ENCODE measurements at places on chromosomes 2 and 18.

DNA sequence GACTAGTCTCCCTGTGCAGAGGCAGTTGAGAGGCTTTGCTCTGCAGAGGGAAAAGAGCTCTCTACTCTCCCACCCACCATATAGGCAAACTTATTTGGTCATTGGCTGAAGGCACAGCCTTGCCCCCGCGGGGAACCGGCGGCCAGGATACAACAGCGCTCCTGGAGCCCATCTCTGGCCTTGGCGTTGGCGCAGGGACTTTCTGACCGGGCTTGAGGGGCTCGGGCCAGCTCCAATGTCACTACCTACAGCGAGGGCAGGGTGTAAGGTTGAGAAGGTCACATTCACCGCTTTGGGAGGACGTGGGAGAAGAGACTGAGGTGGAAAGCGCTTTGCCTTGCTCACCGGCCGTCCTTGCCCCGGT is 2.2 kb downstream of the ONECUT2 start:
- H3K4me1 ChIP-seq, result no peaks in the 10 kb centered on the region
- no peaks in the 10 kb centered on the region for H3K36me3 ChIP-seq
- peaks cover 93% of the 10 kb centered on the region for H3K27me3 ChIP-seq
- H3K4me3 ChIP-seq, result no peak overlapping the region

GRCh38 chr2:63581298-63581961 is 6.8 kb downstream of the WDPCP start:
- peak overlapping the region; percentile 57 for H3K27ac ChIP-seq
- H3K27me3 ChIP-seq, result no peaks in the 10 kb centered on the region
- H3K4me1 ChIP-seq, result peaks cover 15% of the 10 kb centered on the region
- peak; percentile 80 for DNase-seq
- no peak overlapping the region for H3K4me3 ChIP-seq

- H3K27ac ChIP-seq, result no peak overlapping the region
- H3K36me3 ChIP-seq, result peaks cover 67% of the 10 kb centered on the region
Observed at GRCh38 chr18:51082571-51083267, 52.7 kb downstream of the SMAD4 start.

DNA sequence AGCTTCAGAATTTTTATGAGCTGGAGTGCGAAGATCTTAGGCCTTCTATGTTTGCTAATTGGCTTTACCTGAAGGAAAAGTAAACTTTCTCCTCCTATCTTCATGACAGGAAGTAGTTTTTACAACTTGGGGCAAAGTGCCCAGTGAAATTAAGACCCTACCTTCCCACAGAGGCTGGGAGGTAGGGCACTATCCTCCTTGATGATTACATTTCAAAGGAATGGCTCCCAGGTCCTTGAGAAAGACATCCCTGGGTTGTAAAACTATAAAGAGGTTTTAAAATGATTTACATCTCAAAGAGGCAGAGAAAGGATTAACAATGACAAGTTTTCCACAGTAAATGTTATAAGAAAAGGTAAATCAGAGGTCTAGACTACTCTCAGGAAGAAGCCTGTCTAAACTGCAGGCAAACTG is 155.8 kb downstream of the CDH7 start:
- DNase-seq, result no peak
- H3K27ac ChIP-seq, result no peak overlapping the region
- H3K27me3 ChIP-seq, result no peaks in the 10 kb centered on the region
- H3K4me1 ChIP-seq, result peaks cover 12% of the 10 kb centered on the region
- H3K4me3 ChIP-seq, result no peak overlapping the region
- no peaks in the 10 kb centered on the region for H3K36me3 ChIP-seq

DNA sequence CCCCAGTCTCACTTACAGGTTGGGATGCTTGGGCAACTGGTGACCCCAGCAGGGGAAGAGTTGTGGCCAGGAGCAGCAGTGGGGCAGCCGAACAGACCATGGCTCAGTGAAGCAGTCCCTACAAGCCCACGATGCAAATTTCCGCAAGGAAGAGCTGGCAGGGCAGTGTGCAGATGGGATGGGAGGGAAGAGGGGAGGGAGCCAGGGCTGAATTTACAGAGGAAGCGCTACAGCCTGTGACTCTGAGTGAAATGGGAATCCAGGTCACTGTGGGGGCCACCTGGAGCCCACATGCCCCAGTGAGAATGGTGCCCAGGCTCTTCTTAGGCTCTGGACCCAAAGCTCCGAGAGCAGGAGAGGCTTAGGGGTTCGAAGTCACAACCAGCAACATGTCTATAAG is 27.0 kb upstream of the SELENOI start:
- H3K27ac ChIP-seq, result no peak overlapping the region
- H3K36me3 ChIP-seq, result no peaks in the 10 kb centered on the region
- H3K4me3 ChIP-seq, result no peak overlapping the region
- H3K4me1 ChIP-seq, result no peaks in the 10 kb centered on the region
- no peak for DNase-seq

DNA sequence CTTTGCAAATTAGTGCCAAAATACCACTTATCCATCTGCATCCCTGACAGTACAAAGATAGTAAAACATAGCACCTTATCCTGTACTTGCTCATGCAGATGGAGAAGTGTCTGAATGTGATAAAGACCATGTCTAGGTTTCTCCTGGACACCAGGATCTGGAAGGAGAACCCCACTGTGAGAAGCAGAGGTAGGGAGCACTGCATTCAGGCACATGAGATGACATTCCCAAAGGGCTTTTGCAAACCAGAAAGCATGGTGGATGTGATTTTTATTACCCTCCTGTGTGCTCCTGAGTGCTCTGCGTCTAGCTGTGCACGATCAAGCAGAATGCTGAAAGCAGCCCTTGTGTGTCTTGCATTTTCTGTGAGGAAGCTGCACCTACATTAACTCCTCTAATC is 857.6 kb upstream of the ID2 start:
- H3K27me3 ChIP-seq, result no peaks in the 10 kb centered on the region
- DNase-seq, result no peak
- no peak overlapping the region for H3K4me3 ChIP-seq

- no peak overlapping the region for H3K27ac ChIP-seq
- DNase-seq, result no peak
- no peaks in the 10 kb centered on the region for H3K4me1 ChIP-seq
- no peaks in the 10 kb centered on the region for H3K27me3 ChIP-seq
- H3K4me3 ChIP-seq, result no peak overlapping the region
Observed at GRCh38 chr2:145277922-145278321, 758.0 kb upstream of the ZEB2 start.

DNA sequence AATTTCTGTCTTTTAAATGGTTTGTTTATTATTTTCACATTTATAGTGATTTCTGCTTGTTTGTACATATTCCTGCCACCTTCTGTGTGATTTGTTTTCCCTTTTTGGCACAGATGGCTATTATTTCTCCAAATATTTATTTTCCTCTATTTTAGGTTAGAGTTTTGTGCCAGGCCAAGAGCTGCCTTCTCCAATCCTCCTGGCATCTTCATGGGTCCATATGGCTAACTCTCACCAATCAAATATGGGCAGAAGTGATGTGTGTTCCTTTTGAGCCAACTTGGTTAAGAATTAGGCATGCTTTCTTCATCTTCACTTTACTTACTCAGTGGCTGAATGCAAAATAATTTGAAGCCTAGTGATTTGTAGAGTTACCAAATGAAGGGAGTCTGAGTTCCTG is 697.1 kb upstream of the CELF4 start:
- H3K4me1 ChIP-seq, result no peaks in the 10 kb centered on the region
- DNase-seq, result no peak
- no peaks in the 10 kb centered on the region for H3K36me3 ChIP-seq

DNA sequence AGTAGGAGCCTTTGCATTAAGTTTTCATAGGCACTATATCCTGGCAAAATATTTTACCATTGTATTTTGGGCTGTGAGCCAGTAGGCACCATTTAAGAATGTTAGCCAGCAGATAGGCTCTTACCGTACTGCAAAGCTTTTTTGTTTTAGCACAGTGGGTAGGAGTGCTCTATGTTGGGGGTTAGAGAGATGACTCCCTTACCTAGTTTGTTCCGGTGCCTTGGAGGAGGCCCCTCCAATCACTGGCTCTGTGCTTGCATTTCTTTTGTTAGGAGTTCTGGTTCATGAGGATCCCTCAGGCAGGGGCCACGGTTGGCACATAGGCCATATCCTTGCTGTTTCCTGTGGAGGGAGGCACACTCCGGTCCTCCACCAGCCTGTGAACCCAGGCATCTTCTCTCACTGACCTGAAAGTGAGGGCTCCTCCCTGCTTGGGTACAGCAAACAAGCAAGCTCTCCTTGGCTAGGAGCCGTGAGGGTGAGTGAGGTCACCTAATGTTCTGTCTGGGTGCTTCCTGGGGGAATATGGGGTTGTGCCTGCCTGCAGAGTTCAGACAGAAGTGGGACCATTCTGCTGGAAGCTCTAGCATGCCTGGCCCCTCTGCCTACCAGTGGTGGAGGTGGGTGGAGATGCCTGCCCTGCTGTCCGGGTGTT is 29.8 kb downstream of the LTBP1 start:
- no peaks in the 10 kb centered on the region for H3K36me3 ChIP-seq
- no peak overlapping the region for H3K27ac ChIP-seq
- H3K4me3 ChIP-seq, result no peak overlapping the region
- no peaks in the 10 kb centered on the region for H3K4me1 ChIP-seq

DNA sequence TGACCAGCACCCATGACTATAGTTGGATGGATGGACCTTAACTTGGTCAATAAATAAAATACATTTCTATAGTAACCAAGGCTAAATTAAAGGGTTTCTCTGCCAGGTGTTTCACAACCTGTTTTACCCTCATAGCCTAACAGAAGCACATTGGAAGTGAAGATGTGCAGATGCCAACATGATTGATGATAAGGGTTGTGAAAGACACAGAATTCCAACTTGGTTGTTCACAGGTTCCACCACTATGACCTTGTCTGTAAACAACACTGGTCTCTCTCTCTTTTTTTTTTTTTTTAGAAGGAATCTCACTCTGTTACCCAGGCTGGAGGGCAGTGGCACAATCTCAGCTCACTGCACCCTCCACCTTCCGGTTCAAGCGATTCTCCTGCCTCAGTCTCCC is 37.5 kb upstream of the PTH2R start:
- no peaks in the 10 kb centered on the region for H3K27me3 ChIP-seq
- H3K4me3 ChIP-seq, result no peak overlapping the region
- no peak overlapping the region for H3K27ac ChIP-seq
- no peaks in the 10 kb centered on the region for H3K4me1 ChIP-seq
- DNase-seq, result no peak

DNA sequence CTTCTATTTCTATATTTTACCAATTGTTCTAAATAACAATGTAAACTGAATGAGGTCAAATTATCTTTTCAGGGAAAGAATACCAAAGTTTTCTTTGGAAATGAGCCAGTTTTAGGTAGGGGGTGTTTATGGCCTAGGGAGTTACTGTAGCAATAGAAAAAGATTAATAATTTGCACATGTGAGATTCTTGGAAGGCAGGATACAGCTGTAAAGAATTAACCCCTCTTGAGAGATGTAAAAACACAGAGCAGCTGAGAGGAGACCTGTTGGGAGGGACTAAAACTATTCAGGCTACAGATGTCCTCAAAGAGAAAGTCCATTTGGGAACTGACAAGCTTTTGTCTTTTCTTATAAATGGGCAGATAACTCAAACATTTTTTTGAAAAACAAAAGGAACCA is 182.2 kb downstream of the FIGN start:
- no peaks in the 10 kb centered on the region for H3K36me3 ChIP-seq
- no peaks in the 10 kb centered on the region for H3K27me3 ChIP-seq
- DNase-seq, result no peak
- no peak overlapping the region for H3K27ac ChIP-seq

GRCh38 chr2:14127765-14128164 is 504.8 kb upstream of the LRATD1 start:
- no peaks in the 10 kb centered on the region for H3K27me3 ChIP-seq
- H3K4me3 ChIP-seq, result no peak overlapping the region
- H3K36me3 ChIP-seq, result no peaks in the 10 kb centered on the region
- H3K4me1 ChIP-seq, result no peaks in the 10 kb centered on the region
- no peak for DNase-seq

- H3K36me3 ChIP-seq, result no peaks in the 10 kb centered on the region
- no peak for DNase-seq
- H3K27me3 ChIP-seq, result no peaks in the 10 kb centered on the region
- no peak overlapping the region for H3K4me3 ChIP-seq
Observed at GRCh38 chr2:63735263-63735662, 106.4 kb upstream of the UGP2 start.

DNA sequence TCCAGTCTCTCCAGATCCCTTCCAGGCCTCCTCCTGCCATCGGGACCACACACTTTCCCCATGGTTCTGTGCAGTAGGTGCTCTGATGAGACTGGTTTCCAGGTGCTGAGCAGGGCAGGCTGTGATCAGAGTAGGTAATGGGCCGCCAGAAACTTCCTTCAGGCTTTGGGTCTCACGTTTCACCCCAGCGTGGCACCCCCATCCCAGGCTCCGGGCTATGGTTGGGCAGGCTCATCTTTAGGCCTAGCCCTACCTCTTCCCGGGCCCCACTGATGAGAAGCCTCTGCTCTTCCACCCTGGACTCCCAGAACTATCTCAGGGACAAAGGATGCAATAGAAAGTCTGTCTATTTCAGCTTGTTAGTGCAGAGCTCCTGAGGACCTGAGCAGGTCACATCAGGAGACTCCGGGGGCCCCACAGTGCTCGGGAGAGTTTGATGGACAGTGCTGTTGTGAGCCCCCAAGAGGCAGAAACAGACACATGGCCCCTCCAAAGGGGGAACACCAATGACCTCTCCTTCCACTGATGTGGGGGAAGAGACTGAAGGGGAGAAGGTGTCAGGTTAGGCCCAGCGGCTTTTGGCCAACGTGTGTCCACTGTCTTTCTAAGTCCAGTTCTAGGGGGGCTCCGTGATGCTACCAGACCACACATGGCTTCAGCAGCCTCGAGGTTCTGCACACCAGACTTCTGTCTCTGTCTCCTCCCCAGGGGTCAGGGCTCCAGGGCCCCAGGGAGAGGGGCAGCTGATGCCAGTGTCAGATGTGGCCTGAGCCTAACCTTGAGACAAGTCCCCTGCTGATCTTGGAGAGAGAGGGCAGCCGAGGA is 5.8 kb upstream of the PROM2 start:
- H3K4me1 ChIP-seq, result no peaks in the 10 kb centered on the region
- no peak for DNase-seq
- H3K36me3 ChIP-seq, result no peaks in the 10 kb centered on the region
- H3K27ac ChIP-seq, result no peak overlapping the region

- H3K4me3 ChIP-seq, result no peak overlapping the region
Observed at GRCh38 chr2:82062463-82062862, 1757.9 kb upstream of the LRRTM1 start.

- no peaks in the 10 kb centered on the region for H3K27me3 ChIP-seq
- H3K4me1 ChIP-seq, result no peaks in the 10 kb centered on the region
- no peak overlapping the region for H3K4me3 ChIP-seq
- H3K36me3 ChIP-seq, result no peaks in the 10 kb centered on the region
- no peak overlapping the region for H3K27ac ChIP-seq
Observed at GRCh38 chr2:102484310-102485061, 11.5 kb downstream of the SLC9A4 start.

DNA sequence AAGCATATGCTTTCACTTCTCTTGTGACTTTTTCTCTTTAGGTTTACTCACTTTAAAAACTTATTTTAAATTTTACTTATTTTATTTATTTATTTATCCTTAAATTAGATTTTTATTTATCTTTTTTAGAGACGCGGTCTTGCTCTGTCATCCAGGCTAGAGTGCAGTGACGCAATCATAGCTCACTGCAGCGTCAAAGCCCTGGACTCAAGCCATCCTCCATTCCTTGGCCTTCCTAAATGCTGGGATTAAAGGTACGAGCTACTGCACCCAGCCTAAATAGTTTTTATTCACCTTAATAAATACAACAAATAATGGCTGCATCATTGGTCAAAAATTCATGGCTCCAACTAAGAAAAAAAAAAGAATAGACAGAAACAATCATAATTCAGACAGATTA is 415.7 kb upstream of the FIGN start:
- H3K27me3 ChIP-seq, result no peaks in the 10 kb centered on the region
- no peak for DNase-seq
- H3K4me1 ChIP-seq, result no peaks in the 10 kb centered on the region
- H3K27ac ChIP-seq, result no peak overlapping the region
- no peak overlapping the region for H3K4me3 ChIP-seq

GRCh38 chr2:235126768-235127167 is 175.0 kb downstream of the SH3BP4 start:
- no peak for DNase-seq
- no peaks in the 10 kb centered on the region for H3K36me3 ChIP-seq
- no peak overlapping the region for H3K4me3 ChIP-seq
- no peak overlapping the region for H3K27ac ChIP-seq
- no peaks in the 10 kb centered on the region for H3K4me1 ChIP-seq
